ENCODE measurements at places on chromosomes 1 and 21.
A peak's percentile ranks its signal among the peaks of the same experiment; 100 is the strongest.

DNA sequence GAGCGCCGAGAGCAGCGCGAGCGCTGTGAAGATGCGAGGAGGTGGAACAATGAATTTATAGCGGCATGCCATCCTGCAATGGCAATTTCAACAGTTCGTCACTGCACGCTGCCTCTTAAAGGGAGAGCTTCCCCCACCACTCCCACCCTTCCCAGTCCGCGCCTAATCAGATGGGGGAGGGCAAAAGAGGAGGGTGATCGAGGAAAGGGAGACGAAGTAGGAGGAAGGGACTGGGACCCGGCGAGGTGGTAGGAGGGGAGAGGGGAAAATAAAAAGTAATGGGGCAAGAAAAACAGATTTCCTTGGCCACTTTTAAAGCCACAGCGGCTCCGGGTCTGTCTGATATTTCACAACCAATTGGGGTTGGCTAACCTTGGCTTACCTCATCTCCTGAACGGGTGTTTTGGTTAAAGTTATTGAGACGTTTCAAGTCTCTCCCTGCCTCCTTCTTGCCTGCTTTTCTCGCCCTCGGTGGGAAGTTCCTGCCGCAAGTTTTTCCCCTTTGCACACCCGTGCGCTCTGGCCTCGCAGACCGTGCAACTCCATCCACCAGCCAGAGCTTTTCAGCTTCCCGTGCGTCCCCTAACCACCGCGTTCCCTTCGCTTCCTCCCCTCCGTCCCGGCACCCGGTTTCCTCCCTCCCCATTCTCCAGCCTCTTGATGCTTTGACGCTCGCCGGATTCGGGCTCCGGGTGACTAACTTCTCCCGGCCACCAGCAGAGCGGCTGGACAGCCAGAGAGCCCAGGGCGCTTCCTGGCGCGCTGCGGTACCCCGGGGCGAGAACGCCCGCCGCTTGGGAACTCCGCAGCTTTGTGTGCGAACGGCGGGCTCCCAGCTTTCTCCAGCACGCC is at the start of gene ADAMTS5:
Gene ADAMTS5, minus strand, starts transcription at position 27 of the 852 bp plus-strand sequence. CDS start 697 bp downstream, outside the sequence.
- DNase-seq: peak; percentile 67

DNA sequence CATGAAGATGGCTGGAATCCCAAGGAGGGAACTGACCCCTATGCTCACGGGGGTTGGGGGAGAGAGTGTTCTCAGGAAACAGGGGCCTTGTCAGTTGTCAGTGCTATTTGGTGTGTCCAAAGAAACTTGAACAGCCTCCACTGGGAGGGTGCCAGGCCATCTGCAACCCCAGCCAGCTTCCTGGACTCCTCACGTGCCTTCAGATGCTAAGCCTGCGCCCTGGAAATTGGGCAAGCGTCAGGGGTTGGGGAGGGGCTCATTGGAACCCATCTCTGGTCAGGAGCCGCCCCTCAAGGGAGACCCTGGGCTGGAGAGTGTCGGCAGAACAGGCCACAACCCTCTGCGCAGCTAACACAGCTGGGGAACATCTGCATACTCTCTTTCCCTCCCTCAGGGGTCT is 13.1 kb upstream of the LHX4 start:
- DNase-seq: no peak

- DNase-seq: no peak
Measured at GRCh38 chr21:26669215-26669764, 96.2 kb upstream of the CYYR1 start.

DNA sequence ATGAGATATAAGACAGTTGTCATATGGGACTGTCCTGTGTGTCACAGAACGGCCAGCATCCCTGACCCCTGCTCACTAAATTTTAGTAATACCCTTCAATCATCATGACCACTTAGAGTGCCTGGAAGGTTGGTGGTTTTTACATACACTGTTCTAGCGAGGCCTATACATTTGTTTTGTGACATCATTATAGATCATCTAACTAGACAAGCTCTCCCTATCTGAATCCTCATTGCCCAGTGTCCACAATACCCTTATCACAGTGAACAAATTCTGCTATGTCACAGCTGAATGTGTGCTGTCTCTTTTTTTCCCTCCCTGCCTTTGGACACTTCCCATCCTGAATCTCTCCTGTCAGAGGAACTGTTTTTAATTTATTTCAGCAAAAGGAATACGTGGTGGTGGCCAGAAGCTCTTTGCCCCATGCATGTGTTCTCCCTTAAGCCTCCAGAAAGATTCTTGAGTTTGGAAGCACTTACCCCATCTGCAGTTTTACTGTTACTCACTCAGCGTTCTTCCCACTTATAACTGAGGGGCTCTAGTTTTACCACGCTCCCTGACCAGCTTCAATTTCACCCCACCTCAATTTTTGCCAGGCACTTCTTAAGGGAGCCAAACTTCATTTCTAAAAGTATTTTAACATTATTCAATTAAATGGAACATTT is 70.3 kb downstream of the OLFML2B start:
- no peak for DNase-seq

DNA sequence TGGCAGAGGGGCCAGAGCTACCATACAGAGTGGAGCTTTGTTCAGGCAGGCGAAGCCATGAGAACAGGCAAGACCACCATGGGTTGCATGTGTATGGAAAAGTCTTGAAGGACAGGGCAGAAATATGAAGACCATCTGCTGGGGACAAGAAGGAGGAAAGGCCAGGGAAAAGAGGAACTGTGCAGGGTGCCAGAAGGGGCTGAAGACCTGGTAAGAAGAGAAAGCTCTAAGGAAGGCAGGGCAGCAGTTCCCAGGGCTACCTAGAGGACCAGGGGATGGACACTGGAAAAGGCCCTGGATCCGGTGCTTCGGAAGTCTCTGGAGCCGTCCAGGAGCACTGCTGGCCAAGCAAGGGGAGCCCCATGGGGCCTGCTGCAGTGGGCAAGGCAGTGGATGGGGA is 43.4 kb downstream of the PKP1 start:
- no peak for DNase-seq

GRCh38 chr1:14939527-14940284 is 213.8 kb upstream of the TMEM51 start:
- DNase-seq: peak; percentile 36

DNA sequence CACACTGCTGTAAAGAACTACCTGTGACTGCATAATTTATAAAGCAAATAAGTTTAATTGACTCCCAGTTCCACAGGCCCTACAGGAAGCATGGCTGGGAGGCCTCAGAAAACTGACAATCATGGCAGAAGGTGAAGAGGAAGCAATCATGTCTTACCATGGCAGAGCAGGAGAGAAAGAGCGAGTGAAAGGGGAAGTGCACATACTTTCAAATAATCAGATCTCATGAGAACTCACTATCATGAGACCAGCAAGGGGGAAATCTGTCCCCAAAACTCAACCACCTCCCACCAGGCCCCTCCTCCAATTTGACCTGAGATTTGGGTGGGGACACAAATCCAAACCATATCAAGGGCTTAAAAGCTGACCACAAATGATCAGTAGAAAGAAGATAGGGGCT is 493.2 kb downstream of the PTPRC start:
- DNase-seq: no peak

GRCh38 chr1:45922374-45922773 is 119.0 kb downstream of the MAST2 start:
- no peak for DNase-seq

- no peak for DNase-seq
Measured at GRCh38 chr1:73821520-73821919, 376.5 kb downstream of the LRRIQ3 start.

DNA sequence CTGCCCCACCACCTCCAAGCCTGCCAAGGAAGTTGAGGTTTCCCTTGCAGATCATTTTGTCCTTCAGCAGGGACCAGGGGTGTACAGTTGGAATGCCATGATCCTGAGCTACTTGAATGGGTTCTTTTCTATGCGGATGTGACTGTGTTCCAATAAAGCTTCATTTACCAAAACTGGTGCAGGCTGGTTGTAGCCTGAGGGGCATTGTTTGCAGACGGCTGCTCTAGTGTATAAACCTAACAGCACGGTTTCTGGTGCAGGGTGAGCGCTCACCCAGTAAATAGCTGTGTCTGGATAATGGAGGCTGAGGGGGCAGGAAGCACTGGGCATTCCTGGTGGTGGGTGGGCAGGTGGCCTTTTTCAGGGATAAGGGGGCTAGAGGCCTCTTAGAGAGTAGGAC is 72.7 kb upstream of the ACTL8 start:
- peak; percentile 39 for DNase-seq

DNA sequence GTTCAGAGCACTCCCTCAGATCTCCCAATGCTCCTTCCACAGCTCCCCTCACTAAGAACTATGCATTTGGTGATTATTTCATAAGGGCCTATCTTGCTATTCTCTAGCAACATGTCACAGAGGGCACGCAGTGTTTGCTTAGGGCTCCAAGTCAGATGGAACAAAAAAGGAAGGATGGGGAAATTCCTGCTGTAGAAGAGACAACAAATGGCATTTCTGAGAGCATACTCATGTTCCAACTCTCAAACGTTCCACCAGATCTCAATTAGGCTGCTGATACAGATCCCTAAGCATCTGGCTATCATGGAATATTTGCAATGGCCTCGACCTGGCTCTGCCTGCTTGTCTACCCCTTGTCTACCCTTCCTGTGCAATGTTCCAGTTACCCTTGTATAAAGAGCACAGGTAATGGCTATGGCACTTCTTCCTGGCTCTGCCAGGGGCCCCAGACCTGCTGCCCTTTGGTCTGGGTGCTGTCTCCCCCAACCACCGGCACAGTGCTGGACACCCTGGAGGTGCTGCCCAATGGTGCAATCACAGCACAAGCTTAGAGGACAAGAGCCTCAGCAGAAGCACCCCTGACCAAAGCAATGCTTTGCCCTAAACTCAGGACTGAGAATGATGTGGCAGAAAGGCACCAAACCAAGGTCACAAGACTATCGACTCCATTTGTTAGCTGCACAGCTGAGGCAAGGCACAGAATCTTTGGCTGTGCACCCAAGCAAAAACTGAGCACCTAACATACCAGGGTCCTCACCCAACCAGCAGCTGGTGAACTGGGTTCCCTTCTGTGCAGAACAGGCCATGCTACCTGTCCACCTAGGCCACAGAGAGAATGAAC is 3.6 kb downstream of the PARP1 start:
- DNase-seq: no peak

DNA sequence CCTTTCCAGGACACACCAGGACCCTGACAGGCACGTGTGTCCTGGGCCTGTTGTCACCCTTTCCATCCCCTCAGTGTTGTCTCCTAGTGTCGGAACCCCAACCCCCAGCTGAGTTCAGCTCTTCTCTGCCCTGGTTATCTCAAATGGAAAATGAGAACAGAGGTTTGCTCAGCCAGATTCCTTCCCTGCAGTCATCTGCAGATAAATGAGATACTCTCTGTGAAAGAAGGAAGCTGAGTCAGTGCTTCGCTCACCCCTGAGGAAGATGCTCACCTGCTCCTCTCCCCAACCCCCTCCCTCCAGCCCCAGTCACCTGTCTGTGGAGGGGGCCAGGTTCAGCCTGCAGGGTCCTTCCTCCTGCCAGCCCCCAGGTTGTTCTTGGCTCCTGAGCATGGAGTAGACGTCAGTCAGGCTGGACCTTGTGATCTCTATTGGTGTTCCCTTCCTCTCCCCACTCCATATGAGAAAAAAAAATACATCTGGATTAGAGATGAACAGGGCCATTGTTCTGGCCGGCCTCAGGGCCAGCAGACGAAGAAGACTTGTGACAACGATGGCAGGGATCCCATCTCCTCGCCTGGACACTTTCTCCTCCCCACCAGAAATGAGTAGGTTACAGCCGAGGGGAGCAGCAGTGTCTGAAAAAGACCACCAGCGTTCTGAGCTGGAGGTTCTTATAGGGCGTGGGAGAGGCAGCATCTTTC is 20.9 kb downstream of the PHGDH start:
- DNase-seq: no peak

- DNase-seq: peak; percentile 33
Measured at GRCh38 chr1:183600136-183600535, 9.9 kb upstream of the NCF2 start.

- DNase-seq: no peak
Measured at GRCh38 chr1:78088486-78088885, 42.7 kb downstream of the GIPC2 start.

DNA sequence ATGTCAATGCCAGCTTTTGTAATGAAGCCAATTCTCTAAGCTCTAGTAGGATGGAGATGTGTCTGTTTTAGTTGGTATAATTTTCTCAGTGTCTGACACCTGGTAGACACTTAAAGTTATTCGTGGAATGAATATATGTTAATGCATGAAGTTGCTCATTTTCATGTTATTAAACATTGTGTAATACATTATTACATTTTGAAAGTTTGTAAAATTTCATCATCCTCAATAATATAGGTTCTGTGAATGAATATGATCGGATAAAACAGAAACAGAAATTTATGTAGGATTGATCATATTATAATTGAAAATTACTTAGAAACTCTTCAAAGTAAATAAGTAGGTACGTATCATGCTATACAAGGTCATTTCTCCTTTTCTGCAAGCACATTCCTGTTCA is 625.3 kb downstream of the PLA2G4A start:
- no peak for DNase-seq

- no peak for DNase-seq
Measured at GRCh38 chr1:234852659-234853058, 242.7 kb upstream of the IRF2BP2 start.

- DNase-seq: no peak
Measured at GRCh38 chr1:147241934-147242448, 493 bp upstream of the CHD1L start.

DNA sequence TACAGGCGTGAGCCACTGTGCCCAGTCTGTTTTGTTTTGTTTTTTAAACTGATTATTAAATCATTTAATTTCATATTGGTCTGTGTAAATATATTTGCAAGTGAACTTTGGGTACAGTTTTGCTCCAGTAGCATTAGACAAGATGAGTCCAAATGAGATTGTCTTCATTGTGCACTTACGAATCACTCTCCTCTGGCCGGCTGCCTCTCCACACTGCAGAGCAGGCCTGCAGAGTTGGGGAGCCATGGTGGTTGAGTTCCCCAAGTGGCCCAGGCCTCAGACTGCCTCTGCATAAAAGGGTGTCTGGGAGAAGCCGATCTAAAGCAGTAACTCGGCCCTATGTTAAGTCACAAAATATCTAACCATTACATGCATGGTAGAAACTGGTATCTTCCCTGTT is 74.8 kb downstream of the ATP5PO start:
- DNase-seq: no peak

DNA sequence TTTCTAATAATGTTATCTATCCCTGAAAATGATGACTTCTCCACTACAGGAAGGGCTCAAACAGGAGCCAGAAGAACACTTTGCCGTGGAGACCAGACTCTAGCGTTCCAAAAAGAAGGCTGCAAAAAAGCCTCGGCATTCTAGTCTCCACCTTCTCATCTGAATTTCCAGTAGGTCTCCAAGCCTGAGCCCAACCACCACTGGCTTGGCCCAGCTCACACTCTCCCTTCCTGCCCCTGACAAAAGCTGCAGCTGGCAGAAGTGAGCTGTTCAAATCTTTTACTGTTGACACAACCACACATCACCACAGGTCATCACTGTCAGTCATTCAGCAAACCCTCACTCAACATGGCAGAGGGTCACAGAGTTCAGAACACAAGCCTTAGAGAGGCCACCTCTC is 69.3 kb downstream of the CAMK2N1 start:
- no peak for DNase-seq

Measured in astrocyte of the hippocampus (primary cell).